ENCODE measurements at places on chromosomes 7 and 10.

- no peak for DNase-seq
Measured at GRCh38 chr7:101923602-101923985, 106.2 kb downstream of the CUX1 start.

DNA sequence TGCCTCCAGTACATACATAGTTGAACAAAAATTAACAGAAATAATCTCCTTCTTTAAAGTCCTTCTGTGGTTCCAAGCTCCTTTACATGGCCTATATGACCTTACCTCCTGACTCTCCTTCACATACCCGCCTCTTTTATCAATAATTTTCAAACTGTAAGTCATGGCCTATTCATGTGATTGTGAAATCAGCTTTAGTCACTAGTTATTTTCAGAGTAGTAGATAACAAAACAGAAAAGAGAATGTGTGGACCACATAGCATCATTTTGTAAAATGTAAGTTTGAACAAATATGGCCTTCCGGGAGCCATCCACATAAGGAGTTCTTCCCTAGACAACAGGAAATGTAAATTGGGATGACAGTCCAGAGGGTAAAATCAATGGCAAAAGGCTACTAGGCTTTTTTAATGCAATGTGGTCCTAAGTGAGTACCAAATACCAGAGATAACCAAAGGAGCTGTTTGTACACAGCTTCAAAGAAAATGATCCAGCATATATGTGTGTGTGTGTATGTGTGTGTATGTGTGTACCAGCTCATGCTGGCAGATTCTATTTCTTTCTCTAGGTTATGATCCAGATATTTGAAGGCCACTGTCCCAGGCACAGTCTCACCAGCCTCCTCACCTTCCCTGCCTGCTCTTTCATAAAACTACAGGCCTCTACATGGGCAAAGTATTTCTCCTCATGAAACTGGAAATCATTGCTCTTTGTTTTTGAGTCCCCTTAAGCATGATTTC lies 12.3 kb upstream of the FAM133B start:
- DNase-seq = no peak

- no peak for DNase-seq
Measured at GRCh38 chr10:132113206-132113605, 47.5 kb downstream of the JAKMIP3 start.

DNA sequence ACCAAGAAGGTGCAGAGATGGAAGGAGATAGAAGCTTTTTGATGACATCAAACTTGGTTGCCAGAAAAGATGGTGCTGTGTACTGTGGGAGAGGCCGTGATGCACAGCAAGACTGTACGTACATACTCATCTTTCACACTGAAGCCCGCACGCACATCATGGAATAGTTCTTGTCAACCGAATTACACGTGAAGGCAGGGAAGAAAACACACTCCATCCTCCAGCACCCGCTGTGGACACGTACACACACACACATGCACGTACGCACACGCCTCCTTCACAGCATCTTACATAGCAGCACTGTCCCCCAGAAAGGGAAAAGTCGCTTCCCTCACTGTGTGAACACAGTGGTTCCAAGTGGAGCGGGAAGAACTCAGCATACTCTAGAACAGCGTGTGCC lies 54.5 kb upstream of the DDC start:
- DNase-seq = no peak

- DNase-seq = no peak
Measured at GRCh38 chr10:119353421-119353820, 146.1 kb downstream of the GRK5 start.

GRCh38 chr10:132881186-132881920 lies 61.0 kb downstream of the CFAP46 start:
- DNase-seq = peak; percentile 37

- DNase-seq = peak; percentile 15
Measured at GRCh38 chr7:158125721-158126120, 461.9 kb downstream of the PTPRN2 start.

DNA sequence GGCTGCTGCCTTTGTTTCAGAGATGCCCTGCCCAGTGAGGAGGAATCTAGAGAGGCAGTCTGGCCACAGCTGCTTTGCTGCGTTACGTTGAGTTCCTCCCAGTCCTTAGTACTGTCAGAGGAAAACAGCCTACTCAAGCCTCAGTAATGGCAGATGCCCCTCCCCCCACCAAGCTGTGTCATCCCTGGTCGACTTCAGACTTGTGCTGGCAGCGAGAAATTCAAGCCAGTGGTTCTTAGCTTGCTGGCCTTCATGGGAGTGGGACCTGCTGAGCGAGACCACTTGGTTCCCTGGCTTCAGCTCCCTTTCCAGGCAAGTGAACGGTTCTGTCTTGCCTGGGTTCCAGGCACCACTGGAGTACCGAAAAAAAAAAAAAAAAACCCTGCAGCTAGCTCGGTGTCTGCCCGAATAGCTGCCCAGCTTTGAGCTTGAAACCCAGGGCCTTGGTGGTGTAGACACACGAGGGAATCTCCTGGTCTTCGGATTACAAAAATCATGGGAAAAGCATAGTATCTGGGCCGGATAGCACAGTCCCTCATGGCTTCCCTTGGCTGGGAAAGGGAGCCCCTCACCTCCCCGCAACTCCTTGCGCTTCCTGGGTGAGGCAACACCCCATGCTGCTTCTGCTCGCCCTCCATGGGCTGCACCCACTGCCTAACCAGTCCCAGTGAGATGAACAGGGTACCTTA lies 9.1 kb downstream of the SDHAF3 start:
- DNase-seq = no peak

GRCh38 chr10:79203833-79204232 lies 135.1 kb downstream of the ZMIZ1 start:
- no peak for DNase-seq

DNA sequence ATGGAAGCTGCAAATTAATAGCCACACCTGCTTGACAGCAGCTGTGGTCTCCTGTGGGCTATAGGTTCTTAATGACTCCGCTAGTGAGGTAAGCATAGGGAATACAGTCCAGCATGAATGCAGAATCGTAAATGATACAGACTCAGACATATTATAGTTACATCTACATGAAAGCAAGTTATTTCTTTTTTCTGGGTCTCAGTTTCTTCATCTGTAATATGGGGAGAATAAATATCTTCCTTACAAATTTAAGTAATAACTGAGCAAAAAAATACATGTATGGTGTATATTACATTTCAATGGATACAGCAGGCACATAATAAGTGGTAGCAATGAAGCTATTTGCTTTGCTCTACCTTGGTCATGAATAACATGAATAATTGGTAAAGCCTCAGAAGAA lies 245.9 kb upstream of the RHOBTB1 start:
- DNase-seq = no peak
